Renal cortex interstitium (tissue), 15 donors: ENCODE measurements at places on chromosomes 12 and 14. TPM values are rescaled to one million over a fixed set of nuclear protein-coding genes. Genes with fewer than 3 reads are reported as not detected.
A peak's percentile ranks its signal among the peaks of the same experiment; 100 is the strongest.

SAMD15 gene
- polyA plus RNA-seq = 9.0 TPM

DDX11 gene
- polyA plus RNA-seq = 46.2 TPM

TNS2 gene
- polyA plus RNA-seq = 144 TPM

GRCh38 chr12:57066245-57066644 is 12.3 kb downstream of the NEMP1 start:
- DNase-seq = no peak

- DNase-seq = no peak
Measured at GRCh38 chr14:104106471-104106991, 21.0 kb downstream of the ASPG start.

DNA sequence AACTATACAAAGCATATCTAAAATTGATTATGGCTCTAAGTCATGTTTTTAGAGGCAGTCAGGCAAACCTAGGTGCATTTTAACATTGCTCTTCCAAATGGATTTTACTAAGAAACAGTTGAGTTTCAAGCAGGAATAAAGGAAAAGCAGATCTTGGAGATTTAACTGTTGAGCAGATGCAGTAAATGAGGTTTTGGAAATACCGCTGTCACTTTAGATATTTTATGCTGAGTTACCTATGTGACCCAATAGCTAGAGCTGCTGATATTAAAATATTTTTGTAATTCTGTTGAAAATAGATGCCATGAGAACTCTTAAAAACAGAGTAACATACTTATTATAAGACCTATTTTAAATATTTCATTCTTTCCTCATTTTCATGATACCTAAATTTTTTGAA is 181.4 kb downstream of the SYT1 start:
- DNase-seq = no peak

DNA sequence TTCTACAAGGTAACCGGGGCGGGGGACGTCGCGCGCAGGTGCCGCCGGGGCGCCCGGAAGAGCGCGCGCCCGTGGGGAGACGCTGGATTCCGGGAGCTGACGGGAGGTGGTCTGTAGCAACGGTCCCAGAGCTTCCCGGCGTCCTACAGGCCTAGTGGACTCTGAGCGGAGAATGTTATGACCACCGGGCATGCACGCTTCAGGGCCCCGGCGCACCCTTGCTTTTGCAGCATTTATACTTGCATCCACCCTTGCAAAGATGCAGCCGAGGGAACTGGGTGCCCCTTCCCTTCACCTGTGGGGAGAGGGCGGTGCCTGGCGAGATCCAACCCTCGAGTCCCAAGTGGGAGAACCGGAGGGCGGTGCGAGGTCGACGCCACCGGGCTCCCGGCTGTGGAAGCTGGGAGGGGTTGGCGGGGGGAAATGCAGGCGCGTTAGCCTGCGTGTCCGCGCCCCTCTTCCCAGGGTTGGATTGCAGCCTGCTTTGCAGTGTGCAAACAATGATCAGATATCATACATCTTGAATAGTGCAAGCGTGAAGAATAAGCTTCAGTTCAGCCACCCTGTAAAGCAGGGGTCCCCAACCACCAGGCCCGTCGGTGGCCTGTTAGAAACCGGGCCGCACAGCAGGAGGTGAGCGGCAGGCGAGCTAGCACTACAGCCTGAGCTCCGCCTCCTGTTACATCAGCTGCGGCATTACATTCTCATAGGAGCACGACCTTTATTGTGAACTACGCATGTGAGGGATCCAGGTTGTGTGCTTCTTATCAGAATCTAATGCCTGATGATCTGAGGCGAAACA is 576 bp downstream of the ERP29 start:
- DNase-seq = peak; percentile 42
